Gastrocnemius medialis (tissue), 4 donors: ENCODE measurements at places on chromosomes 13 and 19. TPM values are rescaled to one million over a fixed set of nuclear protein-coding genes. Genes with fewer than 3 reads are reported as not detected.

DNA sequence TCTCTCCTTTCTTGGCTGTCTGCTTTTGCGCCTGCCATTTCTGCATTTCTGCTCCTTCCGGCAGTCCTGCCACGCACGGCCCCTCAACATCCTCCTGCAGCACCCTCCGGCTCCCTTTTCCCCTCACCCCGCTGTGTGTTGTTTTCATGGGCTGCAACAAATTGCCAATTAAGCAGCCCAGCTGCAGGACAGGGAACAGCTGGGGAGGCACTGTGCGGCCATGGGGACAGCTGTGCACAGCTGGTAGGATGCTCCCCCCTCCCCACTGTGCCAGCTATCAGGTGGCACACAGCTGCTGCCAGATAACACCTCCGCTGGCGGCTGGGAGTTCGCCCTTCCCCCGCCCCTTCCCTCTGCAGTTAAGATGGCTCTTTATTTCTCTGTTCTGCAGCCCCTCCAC is 25.4 kb downstream of the LYL1 start:
- peaks cover 28% of the 10 kb centered on the region for H3K36me3 ChIP-seq
- no peak overlapping the region for H3K4me3 ChIP-seq
- no peak for DNase-seq

- no peaks in the 10 kb centered on the region for H3K4me1 ChIP-seq
- no peak for DNase-seq
- no peaks in the 10 kb centered on the region for H3K27me3 ChIP-seq
- no peaks in the 10 kb centered on the region for H3K36me3 ChIP-seq
- H3K27ac ChIP-seq = no peak overlapping the region
- H3K4me3 ChIP-seq = no peak overlapping the region
Measured at GRCh38 chr13:98738213-98738612, 14.3 kb downstream of the SLC15A1 start.

FFAR3 gene
- total RNA-seq = not detected

- H3K36me3 ChIP-seq = no peaks in the 10 kb centered on the region
- H3K4me3 ChIP-seq = no peak overlapping the region
- no peak for DNase-seq
- H3K27me3 ChIP-seq = no peaks in the 10 kb centered on the region
- H3K4me1 ChIP-seq = peaks cover 12% of the 10 kb centered on the region
Measured at GRCh38 chr19:3712663-3713611, 4.8 kb downstream of the TJP3 start.

DNA sequence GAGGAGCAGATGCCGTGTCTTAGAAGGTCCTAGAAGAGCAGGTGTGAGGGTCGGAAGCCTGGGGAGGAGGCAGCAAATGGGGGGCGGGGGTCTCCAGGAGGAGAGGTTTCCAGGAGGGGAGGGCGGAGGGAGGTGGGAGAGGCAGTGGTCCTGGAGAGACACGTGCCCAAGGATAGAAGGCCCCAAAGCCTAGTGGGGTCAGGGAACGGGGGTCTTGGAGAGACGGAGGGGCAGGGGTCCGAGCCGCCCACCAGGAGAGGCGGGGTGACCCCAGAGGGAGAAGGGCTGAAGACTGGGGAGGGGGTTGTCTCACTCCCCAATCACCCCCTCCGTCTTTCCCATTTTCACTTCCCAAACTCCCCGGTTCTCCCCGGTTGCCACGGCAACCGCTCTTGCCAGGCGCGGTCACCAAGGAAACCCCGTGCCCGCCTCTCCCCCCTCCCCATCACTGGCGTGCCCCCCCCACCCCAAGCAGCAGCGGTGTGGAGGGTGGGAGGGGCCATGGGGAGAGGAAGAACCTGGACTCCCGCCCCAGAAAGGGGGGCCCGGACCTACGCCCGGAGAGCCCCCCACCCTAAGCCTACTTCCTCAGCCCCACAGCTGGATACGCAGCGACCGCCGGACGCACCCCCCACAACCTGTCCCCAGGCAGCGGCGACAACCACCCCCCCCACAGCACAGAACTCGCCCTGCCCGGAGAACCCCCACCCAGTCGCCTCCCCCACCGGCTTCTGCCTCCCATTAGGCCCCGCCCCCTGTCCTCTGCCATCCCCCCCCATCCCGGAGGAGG is 988 bp downstream of the LRRC4B start:
- H3K27me3 ChIP-seq = peaks cover 58% of the 10 kb centered on the region
- H3K27ac ChIP-seq = no peak overlapping the region
- no peaks in the 10 kb centered on the region for H3K36me3 ChIP-seq
- H3K4me1 ChIP-seq = no peaks in the 10 kb centered on the region
- no peak for DNase-seq
- no peak overlapping the region for H3K4me3 ChIP-seq

DNA sequence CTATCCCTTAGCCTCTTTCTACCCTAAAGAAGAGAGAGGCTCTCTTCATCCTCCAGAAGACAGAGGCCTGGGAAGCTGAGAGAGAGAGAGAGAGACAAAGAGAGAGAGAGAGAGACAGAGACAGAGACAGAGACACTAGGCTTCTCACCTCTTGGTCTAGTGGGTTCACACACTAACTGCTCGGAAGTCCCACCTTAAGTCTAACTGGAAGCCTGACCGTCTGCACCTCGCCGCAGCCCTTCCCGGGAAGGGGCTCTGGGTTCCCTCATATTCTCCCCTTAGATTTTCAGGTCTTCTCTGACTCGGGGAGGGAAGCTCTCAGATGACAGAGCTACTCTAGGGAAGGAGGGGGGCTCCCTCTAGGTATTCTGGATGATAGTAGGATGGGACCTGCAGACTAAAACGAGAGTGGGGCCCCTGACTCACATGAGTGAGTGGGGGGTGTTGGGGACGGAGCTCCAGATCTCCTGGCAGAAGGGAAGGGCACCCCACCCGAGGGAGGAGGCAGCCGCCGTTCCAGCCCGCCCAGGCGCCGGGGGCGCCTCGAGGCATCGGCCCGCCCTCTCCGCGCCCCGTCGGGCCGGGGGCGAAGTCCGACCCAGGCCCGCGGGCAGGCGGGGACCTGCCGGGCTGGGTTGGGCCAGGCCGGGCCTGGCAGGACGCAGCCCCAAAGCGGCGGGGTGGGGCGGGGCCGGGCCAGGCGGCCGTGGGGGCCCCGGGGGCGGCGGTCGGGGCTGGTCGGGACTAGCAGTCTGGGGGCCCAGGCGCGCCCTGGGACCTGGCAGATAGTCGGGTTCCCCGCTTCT is 2.0 kb upstream of the JUNB start:
- DNase-seq = no peak
- H3K4me1 ChIP-seq = peaks cover 49% of the 10 kb centered on the region
- H3K36me3 ChIP-seq = no peaks in the 10 kb centered on the region
- peak overlapping the region; percentile 99 for H3K27ac ChIP-seq
- no peaks in the 10 kb centered on the region for H3K27me3 ChIP-seq
- peak overlapping the region; percentile 93 for H3K4me3 ChIP-seq

DIRAS1 gene
- 2.5 TPM for total RNA-seq

DNA sequence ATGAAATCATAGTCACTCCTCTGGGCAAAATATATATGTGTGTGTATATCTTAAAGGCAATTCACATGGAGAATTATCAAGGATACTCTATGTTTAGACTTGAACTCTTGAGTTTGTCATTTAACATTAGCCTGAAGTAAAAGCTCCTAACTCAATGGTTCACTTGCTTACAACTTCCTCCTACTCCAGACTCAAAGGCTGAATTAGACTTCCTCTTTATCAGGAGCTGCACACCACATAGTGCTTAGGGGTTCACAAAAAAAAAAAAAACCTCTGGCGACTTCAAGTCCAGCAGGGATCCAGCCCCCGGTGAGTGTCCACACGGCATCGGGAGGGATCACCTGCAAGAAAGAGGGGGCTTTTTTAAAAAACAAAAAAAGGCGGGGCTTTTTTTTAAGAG is 68.2 kb upstream of the LSM14A start:
- H3K36me3 ChIP-seq = no peaks in the 10 kb centered on the region
- no peak overlapping the region for H3K4me3 ChIP-seq
- H3K27me3 ChIP-seq = no peaks in the 10 kb centered on the region
- no peak for DNase-seq
- H3K4me1 ChIP-seq = no peaks in the 10 kb centered on the region
- H3K27ac ChIP-seq = no peak overlapping the region

LGALS14 gene
- total RNA-seq = not detected

GRCh38 chr13:99124794-99125316 is 75.8 kb upstream of the UBAC2 start:
- no peak overlapping the region for H3K4me3 ChIP-seq
- no peaks in the 10 kb centered on the region for H3K36me3 ChIP-seq
- no peak for DNase-seq
- H3K4me1 ChIP-seq = no peaks in the 10 kb centered on the region

GRCh38 chr13:100520936-100521850 is 67.4 kb downstream of the GGACT start:
- H3K27ac ChIP-seq = no peak overlapping the region
- no peak for DNase-seq
- no peaks in the 10 kb centered on the region for H3K27me3 ChIP-seq

- no peak overlapping the region for H3K4me3 ChIP-seq
- H3K4me1 ChIP-seq = no peaks in the 10 kb centered on the region
- no peak overlapping the region for H3K27ac ChIP-seq
- DNase-seq = no peak
Measured at GRCh38 chr19:18733196-18733647, 49.7 kb downstream of the CRTC1 start.

DNA sequence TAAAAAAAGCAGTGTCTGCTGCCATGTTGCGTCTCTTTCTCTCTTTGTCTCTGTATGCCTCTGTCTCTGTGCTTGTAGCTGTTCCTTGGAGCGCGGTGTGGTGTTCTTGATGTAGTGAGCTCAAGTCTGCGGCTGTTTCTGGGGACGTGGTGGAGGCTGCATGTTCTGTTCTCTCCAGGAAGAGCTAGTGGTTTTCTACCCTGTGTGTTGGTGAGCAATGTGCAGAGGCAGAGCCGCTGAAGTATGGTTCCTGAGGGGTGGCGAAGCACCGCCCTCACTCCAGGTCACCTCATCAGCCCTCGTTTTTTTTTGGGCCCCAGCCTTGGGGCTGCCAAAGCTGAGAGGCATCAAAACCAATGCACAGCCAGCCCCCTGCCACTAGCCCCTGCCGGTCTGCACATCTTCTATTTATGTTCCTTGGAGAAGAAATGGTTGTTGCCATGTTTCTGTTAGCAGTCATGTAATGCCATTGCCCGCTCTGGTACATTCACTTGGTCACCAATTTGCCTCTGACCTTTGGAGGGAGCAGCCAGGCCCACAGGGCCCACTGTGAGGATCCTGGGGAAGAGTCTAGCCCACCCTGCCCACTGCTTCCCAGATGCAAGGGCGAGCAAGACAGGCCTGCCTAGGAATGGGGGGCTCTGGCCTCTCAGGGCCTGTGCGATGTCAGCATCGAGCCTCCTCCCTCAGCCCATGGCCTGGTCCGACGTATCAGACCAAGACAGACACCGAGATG is 7.2 kb downstream of the HNRNPL start:
- no peak overlapping the region for H3K4me3 ChIP-seq
- DNase-seq = no peak
- H3K27ac ChIP-seq = peak overlapping the region; percentile 100
- H3K4me1 ChIP-seq = peaks cover 80% of the 10 kb centered on the region

GRCh38 chr13:20921572-20921971 is 19.0 kb upstream of the XPO4 start:
- no peaks in the 10 kb centered on the region for H3K36me3 ChIP-seq
- no peak overlapping the region for H3K27ac ChIP-seq
- H3K27me3 ChIP-seq = no peaks in the 10 kb centered on the region
- DNase-seq = no peak

DNA sequence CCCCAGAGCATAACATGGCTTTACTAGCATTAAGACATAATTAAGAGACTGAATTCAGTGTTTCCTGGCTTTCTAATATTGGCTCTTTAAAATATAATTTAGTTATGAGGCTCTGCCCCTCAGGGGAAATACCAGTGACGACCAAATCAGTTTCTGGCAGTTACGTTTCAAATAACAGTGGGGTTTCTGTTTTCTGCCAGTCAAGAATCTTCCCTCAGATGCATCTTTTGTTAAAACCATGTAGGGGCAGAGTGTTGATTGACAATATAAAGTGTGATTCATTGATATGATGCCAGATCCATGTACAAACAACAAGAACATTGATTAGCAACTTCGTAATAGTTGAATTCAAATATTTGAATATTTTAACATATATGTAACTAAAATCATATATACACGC is 1169.7 kb downstream of the DIAPH3 start:
- no peak for DNase-seq
- H3K36me3 ChIP-seq = no peaks in the 10 kb centered on the region
- no peak overlapping the region for H3K27ac ChIP-seq
- H3K27me3 ChIP-seq = no peaks in the 10 kb centered on the region
- H3K4me3 ChIP-seq = no peak overlapping the region

SIGLEC11 gene
- 0.15 TPM for total RNA-seq

GRCh38 chr13:83508771-83509301 is 373.4 kb downstream of the SLITRK1 start:
- DNase-seq = no peak
- H3K36me3 ChIP-seq = no peaks in the 10 kb centered on the region
- H3K4me1 ChIP-seq = no peaks in the 10 kb centered on the region
- H3K27ac ChIP-seq = no peak overlapping the region
- H3K4me3 ChIP-seq = no peak overlapping the region

ZNF835 gene
- total RNA-seq = 1.1 TPM

GRCh38 chr13:46327246-46327645 is 59.8 kb downstream of the RUBCNL start:
- H3K4me3 ChIP-seq = no peak overlapping the region
- H3K4me1 ChIP-seq = no peaks in the 10 kb centered on the region
- no peak overlapping the region for H3K27ac ChIP-seq
- no peaks in the 10 kb centered on the region for H3K27me3 ChIP-seq
- H3K36me3 ChIP-seq = no peaks in the 10 kb centered on the region

GRCh38 chr13:71374471-71375049 is 492.4 kb downstream of the DACH1 start:
- H3K4me3 ChIP-seq = no peak overlapping the region
- no peaks in the 10 kb centered on the region for H3K36me3 ChIP-seq
- H3K27ac ChIP-seq = no peak overlapping the region
- no peak for DNase-seq

GRCh38 chr13:61712621-61713020 is 297.0 kb upstream of the PCDH20 start:
- no peaks in the 10 kb centered on the region for H3K27me3 ChIP-seq
- H3K4me1 ChIP-seq = no peaks in the 10 kb centered on the region
- DNase-seq = no peak
- no peak overlapping the region for H3K4me3 ChIP-seq

DNA sequence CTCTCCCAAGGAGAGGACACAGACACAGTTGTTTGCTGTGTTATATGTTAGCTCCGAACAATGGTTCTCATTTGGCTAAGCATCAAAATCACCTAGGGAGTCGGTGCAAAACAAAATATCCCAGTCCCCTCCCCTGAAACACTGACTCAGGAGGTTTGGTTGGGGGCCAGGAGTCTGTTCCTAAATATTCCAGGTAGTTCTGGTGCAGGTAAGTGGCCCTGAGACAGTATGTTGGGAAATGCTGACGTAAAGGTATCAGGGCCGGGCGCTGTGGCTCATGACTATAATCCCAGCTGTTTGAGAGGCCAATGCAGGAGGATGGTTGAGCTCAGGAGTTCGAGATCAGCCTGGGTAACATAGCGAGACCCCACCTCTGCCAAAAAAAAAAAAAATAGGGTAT is 2.3 kb upstream of the MAP2K7 start:
- no peak overlapping the region for H3K27ac ChIP-seq
- H3K4me3 ChIP-seq = no peak overlapping the region
- H3K4me1 ChIP-seq = peaks cover 22% of the 10 kb centered on the region
- DNase-seq = no peak
- H3K36me3 ChIP-seq = no peaks in the 10 kb centered on the region

GRCh38 chr13:111952032-111952431 is 114.9 kb upstream of the SOX1 start:
- DNase-seq = no peak
- no peak overlapping the region for H3K4me3 ChIP-seq
- no peaks in the 10 kb centered on the region for H3K4me1 ChIP-seq
- H3K27me3 ChIP-seq = no peaks in the 10 kb centered on the region
- no peak overlapping the region for H3K27ac ChIP-seq

C19orf85 gene
- not detected for total RNA-seq

GRCh38 chr13:40813667-40814454 is 24.4 kb downstream of the SLC25A15 start:
- H3K4me1 ChIP-seq = no peaks in the 10 kb centered on the region
- no peaks in the 10 kb centered on the region for H3K27me3 ChIP-seq
- H3K27ac ChIP-seq = no peak overlapping the region
- no peaks in the 10 kb centered on the region for H3K36me3 ChIP-seq

SERTM1 gene
- total RNA-seq = not detected
